Subcutaneous adipose tissue (tissue), 4 donors: ENCODE measurements at places on chromosomes 16 and 17. TPM values are rescaled to one million over a fixed set of nuclear protein-coding genes. Genes with fewer than 3 reads are reported as not detected.

The GUCY2D gene
- not detected for total RNA-seq

The KRTAP9-7 gene
- total RNA-seq = not detected

The FAM20A gene
- total RNA-seq = 17.0 TPM

The NLRC3 gene
- total RNA-seq = 1.2 TPM

The ZFPM1 gene
- total RNA-seq = 0.57 TPM

The NXN gene
- 2.9 TPM for total RNA-seq

The TUBD1 gene
- total RNA-seq = 11.0 TPM

The DBNDD1 gene
- total RNA-seq = 1.3 TPM

The FAM171A2 gene
- 0.66 TPM for total RNA-seq

The FBXW10B gene
- total RNA-seq = 3.0 TPM

The C1QBP gene
- total RNA-seq = 54.4 TPM

The CCDC200 gene
- total RNA-seq = not detected

The SMIM22 gene
- total RNA-seq = not detected

The KRTAP4-3 gene
- total RNA-seq = not detected

The PLLP gene
- total RNA-seq = 0.51 TPM

The LCMT1 gene
- total RNA-seq = 29.5 TPM

The NT5M gene
- total RNA-seq = 2.1 TPM

The CUEDC1 gene
- total RNA-seq = 18.0 TPM

The PRSS27 gene
- 0.82 TPM for total RNA-seq

The HOXB7 gene
- 2.3 TPM for total RNA-seq

The DPH1 gene
- 25.8 TPM for total RNA-seq

The MYH2 gene
- not detected for total RNA-seq

The RTN4RL1 gene
- 11.9 TPM for total RNA-seq

The NPIPB9 gene
- 1.9 TPM for total RNA-seq

The GNG13 gene
- not detected for total RNA-seq

The CSH2 gene
- not detected for total RNA-seq

The TRPV2 gene
- 19.8 TPM for total RNA-seq

The PRR35 gene
- not detected for total RNA-seq
